Articular chondrocyte of knee joint (primary cell): ENCODE measurements at places on chromosomes 1 and 21. TPM values are rescaled to one million over a fixed set of nuclear protein-coding genes. Genes with fewer than 3 reads are reported as not detected.

TNNT2 gene
- not detected in 2 replicates for total RNA-seq

MCOLN2 gene
- 6.7 and 10.2 TPM in 2 replicates for total RNA-seq

ARF1 gene
- 267 and 269 TPM in 2 replicates for total RNA-seq

YARS1 gene
- 119 and 135 TPM in 2 replicates for total RNA-seq

CD1D gene
- 0.43 and 0.52 TPM in 2 replicates for total RNA-seq

MRPL9 gene
- total RNA-seq, result 64.5 and 68.1 TPM in 2 replicates

NCF2 gene
- 1.2 and 5.3 TPM in 2 replicates for total RNA-seq

KRTAP10-7 gene
- not detected in 2 replicates for total RNA-seq

IVL gene
- total RNA-seq, result 0.11 TPM in 1 of 2 replicates, not detected in the other

NRDC gene
- 76.5 and 86.9 TPM in 2 replicates for total RNA-seq

ASTN1 gene
- total RNA-seq, result under 0.01 TPM in 1 of 2 replicates, not detected in the other

GPR89B gene
- 18.8 and 21.4 TPM in 2 replicates for total RNA-seq

C4BPB gene
- not detected in 2 replicates for total RNA-seq

ZC3H12A gene
- total RNA-seq, result 8.9 and 10.6 TPM in 2 replicates

CENPL gene
- total RNA-seq, result 16.1 and 22.4 TPM in 2 replicates
